ENCODE measurements at places on chromosomes 5 and 9.

GRCh38 chr5:113195251-113195650 is 218.7 kb downstream of the DCP2 start:
- no peak for DNase-seq

- no peak for DNase-seq
Observed at GRCh38 chr5:89932771-89933181, 476.8 kb downstream of the CETN3 start.

GRCh38 chr5:167358868-167359492 is 932.5 kb upstream of the WWC1 start:
- no peak for DNase-seq

GRCh38 chr5:147832541-147832940 is 1.1 kb upstream of the SPINK1 start:
- no peak for DNase-seq

DNA sequence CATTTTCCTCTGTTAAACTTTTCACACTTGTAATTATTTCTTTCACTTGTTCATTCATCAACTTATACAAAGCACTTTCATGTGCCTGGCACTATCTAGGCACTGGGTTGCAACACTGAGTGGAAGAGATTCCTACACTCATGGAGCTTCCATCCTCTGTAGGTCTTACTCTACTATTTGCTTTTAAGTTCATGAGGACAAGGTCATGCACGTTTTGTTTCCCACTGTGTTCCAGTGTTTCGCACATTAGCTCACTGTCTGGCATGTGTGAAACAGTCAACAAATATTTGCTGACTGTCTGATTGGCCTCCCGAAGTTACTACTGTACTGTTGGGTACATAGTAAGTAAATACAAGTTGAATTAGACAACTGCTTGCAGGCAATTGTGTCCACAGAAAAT is 87.9 kb upstream of the IFNK start:
- DNase-seq = no peak

Data from EH (cell line).